Stimulated activated CD8-positive, alpha-beta memory T cell treated with anti-CD3 and anti-CD28 coated beads, Interleukin-12 subunit alpha, Interleukin-12 subunit beta, amount 100 ng/mL, for 4 hours (primary cell): ENCODE measurements at places on chromosomes 13 and 19.

DNA sequence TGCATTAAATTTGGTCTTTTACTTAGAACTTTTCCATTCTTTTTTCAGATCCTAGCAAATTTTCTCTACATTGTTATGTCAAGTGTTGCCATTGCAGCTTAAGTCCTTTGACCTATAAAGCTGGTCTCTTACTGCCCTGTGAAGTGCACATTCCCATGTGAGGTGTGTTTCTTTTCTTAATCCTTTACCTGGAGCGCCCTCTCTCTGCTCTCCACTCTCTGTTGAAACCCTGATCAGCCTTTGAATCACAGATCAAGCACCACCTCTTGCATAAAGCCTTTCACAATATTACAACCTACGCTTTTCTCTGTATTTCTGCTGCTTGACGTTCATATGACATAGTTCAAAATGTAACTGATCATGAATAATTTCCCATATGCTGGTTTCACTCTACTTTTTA, 84.8 kb downstream of the PCDH17 start:
- DNase-seq, result no peak

DNA sequence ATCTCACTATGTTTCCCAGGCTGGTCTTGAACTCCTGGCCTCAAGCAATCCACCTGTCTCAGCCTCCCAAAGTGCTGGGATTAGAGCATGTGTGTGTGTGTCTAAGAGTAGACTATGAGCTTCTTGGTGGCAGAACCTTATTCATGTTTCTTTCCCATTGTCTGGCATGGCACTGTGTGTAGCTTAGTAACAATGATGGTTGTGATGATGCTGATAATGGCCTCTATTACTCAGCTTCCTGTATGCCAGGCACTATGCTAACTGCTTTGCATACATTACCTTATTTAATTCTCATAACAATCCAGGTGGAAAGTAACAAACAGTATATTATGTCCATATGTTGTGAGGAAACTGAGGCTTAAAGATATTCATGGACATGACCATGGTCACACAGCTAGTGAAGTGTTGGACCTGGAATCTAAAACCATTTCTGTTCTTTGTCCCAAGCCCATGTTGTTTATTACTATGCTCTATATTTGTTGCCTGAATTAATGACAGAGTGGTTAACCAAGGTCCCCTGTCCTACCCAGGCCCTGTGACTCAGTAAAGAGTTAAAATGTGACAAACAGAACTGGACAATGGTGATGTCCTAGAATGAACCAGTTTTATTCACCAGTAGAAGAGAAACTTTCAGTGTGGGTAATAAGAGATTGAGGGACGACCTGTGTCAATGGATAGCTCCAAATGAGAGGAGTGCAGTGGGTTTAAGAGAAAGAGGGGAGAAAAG, 109.6 kb downstream of the KLF5 start:
- DNase-seq, result no peak

DNA sequence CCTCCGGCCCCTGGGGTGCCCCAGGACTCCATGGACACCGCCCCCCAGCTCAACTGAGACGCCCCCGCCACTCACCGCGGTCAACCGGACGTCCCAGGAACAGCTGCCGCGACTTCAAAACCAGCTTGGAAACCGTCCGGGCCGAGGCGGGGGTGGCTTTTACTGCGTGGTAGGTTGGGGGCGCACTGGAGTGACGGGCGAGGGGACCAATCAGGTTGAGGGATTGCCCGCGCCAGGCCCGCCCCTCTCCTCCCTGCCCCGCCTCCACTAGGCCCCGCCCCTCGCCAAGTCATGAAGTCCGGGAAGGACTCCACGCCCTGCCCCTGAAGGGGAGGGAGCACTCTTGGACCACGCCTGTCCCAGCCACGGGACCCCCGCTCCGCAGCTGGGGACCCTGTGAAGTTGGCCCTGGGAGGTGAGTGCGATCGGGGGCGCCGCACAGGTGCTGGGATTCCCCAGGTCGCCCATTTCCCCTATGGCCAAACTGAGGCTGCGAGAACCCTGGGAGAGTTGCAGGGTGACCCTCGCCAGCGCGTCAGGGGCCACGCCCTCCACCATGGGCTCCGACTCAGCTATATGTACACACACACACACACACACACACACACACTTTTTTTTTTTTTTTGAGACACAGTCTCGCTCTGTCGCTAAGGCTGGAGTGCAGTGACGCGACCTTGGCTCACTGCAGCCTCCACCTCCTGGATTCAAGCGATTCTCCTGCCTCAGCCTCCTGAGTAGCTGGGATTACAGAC, at the start of gene PLIN3:
Gene PLIN3 (minus strand): TSS at position 134 of the 752 bp plus-strand sequence. CDS start 6,273 bp downstream, outside the sequence.
- peak; percentile 76 for DNase-seq

DNA sequence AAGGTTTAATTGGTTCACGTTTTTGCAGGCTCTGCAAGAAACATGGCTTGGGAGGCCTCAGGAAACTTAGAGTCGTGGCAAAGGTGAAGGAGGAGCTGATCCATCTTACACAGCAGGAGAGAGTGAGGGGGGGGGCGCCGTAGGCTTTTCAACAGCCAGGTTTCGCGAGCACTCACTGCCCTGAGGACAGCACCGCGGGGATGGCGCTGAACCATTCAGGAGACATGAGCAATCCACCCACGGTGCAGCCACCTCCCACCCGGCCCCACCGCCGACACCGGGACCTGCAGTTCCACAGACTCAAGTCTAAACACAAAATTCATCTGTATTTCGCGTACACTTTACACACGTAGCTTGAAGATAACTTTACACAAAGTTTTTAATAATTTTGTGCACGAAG, 73.6 kb downstream of the KDM4B start:
- no peak for DNase-seq

GRCh38 chr19:45514376-45515051, 7.2 kb downstream of the VASP start:
- no peak for DNase-seq

- DNase-seq, result no peak
Measured at GRCh38 chr19:41376241-41376997, at the start of gene TMEM91. TSS of gene TMEM91 (plus strand) at chr19:41376533. CDS start at chr19:41378310, 1,777 bp downstream.

DNA sequence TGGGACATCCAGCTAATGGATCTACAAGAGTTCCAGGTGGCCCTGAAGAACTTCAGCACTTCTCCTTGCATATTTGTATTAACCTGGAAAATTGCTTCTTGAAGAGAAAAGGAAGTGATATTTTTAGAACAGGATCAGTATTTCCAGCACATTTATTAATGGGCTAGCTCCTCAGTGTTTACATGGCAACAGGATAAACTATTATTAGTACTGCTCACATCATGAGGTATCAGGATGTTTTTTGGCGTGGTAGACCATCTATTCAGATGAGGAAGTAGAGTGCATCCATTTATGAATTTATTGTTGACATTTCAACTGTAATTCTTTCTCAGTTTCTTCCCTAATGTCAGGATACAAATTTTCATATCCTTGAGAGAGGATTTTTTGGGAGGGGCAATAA, 144.4 kb downstream of the KCNRG start:
- no peak for DNase-seq
